ENCODE measurements at places on chromosomes 16 and 17. TPM values are rescaled to one million over a fixed set of nuclear protein-coding genes. Genes with fewer than 3 reads are reported as not detected.

DNA sequence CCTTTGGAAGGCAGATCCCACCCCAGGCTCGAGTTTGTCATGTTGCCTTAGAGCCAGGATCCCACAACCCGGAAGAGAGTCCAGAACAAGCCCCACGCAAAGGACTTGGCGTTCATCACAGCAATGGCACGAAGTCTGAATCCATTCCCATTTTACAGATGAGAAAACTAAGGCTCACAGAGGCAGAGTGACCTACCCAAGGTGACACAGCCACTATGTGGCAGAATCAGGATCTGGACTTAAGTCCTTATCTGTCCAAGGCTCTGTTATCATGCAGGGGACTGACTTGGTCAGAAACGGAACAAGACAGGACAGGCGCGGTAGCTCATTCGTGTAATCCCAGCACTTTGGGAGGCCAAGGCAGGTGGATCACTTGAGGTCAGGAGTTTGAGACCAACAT lies 86.5 kb downstream of the GSG1L start:
- DNase-seq: no peak
- no peak overlapping the region for H3K27ac ChIP-seq
- peaks cover 50% of the 10 kb centered on the region for H3K27me3 ChIP-seq

DNA sequence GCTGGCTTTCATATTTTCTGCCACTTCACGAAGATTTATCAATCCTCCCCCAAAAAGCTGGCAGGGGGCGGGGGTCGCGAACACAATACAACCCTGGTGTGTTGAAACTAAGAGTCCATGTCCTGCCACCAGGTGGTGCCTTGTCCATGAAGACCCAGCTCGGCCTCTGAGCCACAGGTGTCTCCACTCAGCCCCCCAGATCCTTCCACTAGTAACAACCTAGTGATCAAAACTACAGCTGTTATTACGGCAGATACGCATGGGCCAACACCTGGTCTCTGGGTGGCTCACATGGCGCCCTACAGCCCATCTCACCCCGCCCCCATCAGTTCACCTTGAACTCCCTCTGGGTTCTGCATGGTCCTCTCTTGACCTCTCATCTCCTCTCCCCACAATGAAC lies 27.7 kb downstream of the USP7 start:
- H3K27ac ChIP-seq: peak overlapping the region; percentile 28
- no peak overlapping the region for H3K4me3 ChIP-seq
- peaks cover 39% of the 10 kb centered on the region for H3K4me1 ChIP-seq
- H3K36me3 ChIP-seq: no peaks in the 10 kb centered on the region

DNA sequence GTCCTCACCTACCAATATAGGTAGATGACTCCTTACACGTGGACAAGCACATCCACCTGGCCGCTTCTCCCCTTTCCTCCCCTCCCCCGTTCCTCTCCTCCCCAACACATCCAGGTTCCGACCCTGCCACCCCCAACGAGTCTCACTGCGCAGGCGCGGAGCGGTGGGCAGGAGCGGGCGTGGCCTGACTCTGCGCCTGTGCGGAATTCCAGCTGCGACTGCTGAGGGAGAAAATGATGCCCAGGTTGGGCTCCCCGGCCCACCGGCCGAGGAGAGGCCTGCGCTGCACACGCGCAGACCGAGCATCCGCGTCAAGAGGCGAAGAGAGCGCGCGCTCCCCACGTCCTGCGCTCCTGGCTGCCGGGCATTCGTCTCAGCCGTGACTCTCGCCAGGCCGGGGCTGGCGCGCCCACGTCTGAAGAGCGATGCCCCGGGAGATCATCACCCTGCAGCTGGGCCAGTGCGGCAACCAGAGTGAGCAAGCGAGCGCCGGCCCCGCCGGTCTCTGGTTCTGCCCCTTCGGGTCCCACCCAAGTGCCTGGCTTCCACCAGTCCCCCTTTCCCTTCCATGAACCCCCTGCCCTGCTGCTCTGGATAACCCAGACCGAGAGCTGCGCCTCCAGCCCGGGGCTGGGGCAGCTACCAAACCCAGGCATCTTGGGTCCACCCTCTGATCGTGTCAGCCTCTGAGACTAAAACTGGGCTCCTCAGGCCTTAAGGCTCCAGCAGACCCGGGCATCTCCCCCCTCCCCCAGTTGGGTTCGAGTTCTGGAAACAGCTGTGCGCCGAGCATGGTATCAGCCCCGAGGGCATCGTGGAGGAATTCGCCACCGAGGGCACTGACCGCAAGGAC lies at the start of gene TUBG2:
Gene TUBG2 (plus strand): TSS at position 206 of the 853 bp plus-strand sequence. CDS start 220 bp downstream, at position 426.
- peaks cover 2% of the 10 kb centered on the region for H3K36me3 ChIP-seq
- H3K27me3 ChIP-seq: no peaks in the 10 kb centered on the region
- peak; percentile 94 for DNase-seq
- peak within 1 kb of the TSS; percentile 89 for H3K4me3 ChIP-seq
- peaks cover 23% of the 10 kb centered on the region for H3K4me1 ChIP-seq

- no peak overlapping the region for H3K4me3 ChIP-seq
- no peak overlapping the region for H3K27ac ChIP-seq
- DNase-seq: peak; percentile 42
- peaks cover 7% of the 10 kb centered on the region for H3K36me3 ChIP-seq
These were observed 423 bp upstream of the ASGR2 start for GRCh38 chr17:7114875-7115614.

GRCh38 chr17:1467898-1468492 lies 12.0 kb upstream of the CRK start:
- peaks cover 38% of the 10 kb centered on the region for H3K36me3 ChIP-seq
- H3K4me1 ChIP-seq: peaks cover 11% of the 10 kb centered on the region
- H3K27me3 ChIP-seq: no peaks in the 10 kb centered on the region
- no peak for DNase-seq
- no peak overlapping the region for H3K27ac ChIP-seq

DNA sequence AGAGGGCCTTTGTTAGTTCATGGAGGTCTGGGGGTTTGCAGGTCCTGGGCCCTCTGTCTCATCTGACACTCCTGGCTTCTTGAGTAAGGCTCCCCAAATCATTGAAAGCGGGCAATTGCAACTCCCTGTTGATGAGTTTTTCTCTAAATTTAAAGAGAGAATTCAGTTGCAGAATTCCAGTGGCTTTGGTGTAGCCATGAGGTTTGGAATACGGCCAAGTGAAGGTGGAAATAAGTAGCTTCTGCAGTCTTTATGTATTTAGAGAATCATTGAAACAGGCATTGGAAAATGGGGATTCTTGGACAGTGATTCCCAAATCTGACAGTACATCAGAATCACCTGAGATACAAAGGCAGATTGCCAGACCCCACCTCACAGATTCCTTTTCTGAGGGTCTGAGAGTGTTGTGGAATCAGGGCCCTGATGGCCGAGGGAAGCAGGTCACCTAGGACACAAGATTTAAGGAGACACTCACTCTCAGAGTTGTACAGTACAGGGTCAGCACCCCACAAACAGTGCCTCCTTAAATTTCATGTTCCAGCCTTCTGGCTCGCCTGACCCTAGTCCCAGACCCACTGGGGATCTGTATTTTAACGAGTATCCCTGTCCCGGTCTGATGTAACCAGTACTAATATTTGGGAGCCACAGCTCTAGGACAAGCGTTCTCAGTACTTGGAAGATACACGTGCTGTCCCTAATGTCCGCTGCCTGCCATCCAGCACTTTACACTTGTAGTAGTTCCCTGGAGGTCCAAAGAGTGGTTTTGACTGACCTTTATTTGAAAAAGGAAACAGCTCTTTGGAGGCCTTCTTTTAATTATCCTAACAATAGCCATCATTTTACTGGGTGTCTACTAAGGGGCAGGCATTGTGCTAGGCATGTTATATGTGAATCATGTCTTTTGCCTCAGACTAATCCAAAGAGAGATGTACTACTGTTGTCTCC lies 37.8 kb downstream of the YPEL2 start:
- H3K27me3 ChIP-seq: no peaks in the 10 kb centered on the region
- H3K4me3 ChIP-seq: no peak overlapping the region
- peaks cover 94% of the 10 kb centered on the region for H3K4me1 ChIP-seq
- peak overlapping the region; percentile 97 for H3K27ac ChIP-seq

- no peak for DNase-seq
- H3K36me3 ChIP-seq: peaks cover 31% of the 10 kb centered on the region
- peaks cover 36% of the 10 kb centered on the region for H3K4me1 ChIP-seq
- H3K27me3 ChIP-seq: no peaks in the 10 kb centered on the region
- peak overlapping the region; percentile 28 for H3K27ac ChIP-seq
- no peak overlapping the region for H3K4me3 ChIP-seq
These were observed 33.4 kb downstream of the ZZEF1 start for GRCh38 chr17:4109449-4109848.

DNA sequence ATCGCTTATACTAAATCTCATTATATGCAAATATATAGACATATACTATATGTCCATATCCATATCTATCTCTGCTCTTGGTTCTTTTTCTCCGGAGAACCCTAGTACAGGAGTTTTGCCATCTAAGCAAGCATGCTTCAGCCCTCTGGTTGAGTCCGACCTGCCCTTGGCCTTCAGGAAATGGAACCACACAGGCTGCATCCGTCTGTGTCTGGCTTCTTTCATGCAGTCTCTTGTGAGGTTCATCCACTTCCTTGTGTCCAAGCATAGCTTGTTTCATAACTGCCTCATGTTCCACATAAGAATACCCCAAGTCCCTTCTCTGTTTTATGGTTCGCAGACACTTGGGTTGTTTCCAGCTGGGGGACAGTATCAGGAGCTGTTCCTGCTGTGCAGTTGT lies 16.8 kb downstream of the SNX20 start:
- no peak for DNase-seq
- no peaks in the 10 kb centered on the region for H3K27me3 ChIP-seq

- H3K27ac ChIP-seq: peak overlapping the region; percentile 58
- no peak overlapping the region for H3K4me3 ChIP-seq
- H3K36me3 ChIP-seq: peaks cover 28% of the 10 kb centered on the region
- H3K4me1 ChIP-seq: peaks cover 29% of the 10 kb centered on the region
- no peak for DNase-seq
These were observed 74.5 kb downstream of the MYH10 start for GRCh38 chr17:8556074-8556473.

GRCh38 chr17:81163703-81164370 lies 1.5 kb upstream of the PVALEF start:
- H3K27ac ChIP-seq: no peak overlapping the region
- DNase-seq: peak; percentile 87
- H3K4me1 ChIP-seq: no peaks in the 10 kb centered on the region
- peaks cover 3% of the 10 kb centered on the region for H3K27me3 ChIP-seq
- H3K36me3 ChIP-seq: no peaks in the 10 kb centered on the region

DNA sequence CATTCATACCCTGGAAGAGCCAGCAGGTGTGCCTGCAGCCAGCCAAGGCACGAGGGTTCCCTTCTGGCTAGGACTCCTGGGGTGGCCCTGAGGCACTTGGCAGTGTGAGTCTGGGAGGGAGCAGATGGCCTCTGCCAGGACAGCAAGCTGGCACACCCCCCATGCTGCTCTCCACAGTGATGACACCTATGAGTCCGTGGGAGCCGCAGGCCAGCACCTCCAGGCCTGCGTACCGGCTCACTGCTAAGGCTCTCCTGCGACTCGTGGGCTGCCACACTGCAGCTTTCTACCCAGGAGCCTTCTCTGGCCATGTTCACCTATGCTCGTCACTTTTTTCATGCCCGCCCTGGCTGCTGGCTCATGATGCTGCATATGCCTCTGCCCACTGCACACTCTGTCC lies 68.1 kb downstream of the NDEL1 start:
- H3K27ac ChIP-seq: peak overlapping the region; percentile 38
- H3K4me3 ChIP-seq: no peak overlapping the region
- H3K4me1 ChIP-seq: peaks cover 8% of the 10 kb centered on the region
- no peak for DNase-seq
- no peaks in the 10 kb centered on the region for H3K27me3 ChIP-seq

DNA sequence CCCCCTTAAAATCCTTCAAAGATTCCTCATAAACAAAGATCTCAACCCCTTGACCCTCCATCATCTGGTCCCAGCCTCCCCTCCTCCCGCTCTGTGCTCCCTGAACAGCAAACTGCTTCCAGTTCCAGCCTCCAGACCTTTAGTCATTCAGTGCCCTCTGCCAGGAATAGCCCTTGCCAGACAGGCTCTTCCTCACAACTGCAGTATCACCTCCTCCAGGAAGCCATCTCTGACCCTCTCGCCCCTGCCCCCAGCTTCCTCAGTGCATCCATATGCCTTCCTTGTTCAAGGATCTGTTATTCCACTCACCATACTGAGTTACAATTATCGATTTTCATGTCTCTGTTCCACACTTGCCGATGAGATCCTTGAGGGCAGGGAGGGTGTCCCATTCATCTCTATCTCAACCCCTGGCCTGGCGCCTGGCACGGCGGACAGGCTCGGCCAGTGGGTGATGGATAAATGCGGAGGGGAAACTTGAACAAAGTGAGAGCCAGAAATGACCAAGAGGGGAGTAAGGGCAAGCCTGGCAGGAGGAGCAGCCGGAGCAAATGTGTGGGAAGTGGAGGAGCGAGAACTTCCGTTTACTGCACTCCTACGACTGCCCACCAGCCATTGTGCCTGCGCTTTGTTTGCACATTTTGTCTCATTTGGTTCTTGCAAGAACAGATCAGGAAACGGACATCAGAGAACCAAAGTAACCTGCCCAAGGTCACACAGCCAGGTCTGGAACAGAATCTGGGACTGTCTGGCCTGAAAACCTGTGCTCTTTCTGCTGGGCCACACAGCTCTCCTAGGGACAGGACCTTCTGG lies 2.0 kb upstream of the NXPH3 start:
- no peaks in the 10 kb centered on the region for H3K36me3 ChIP-seq
- no peak overlapping the region for H3K4me3 ChIP-seq
- H3K27me3 ChIP-seq: peaks cover 7% of the 10 kb centered on the region
- no peak for DNase-seq
- H3K4me1 ChIP-seq: peaks cover 11% of the 10 kb centered on the region
- H3K27ac ChIP-seq: no peak overlapping the region

DNA sequence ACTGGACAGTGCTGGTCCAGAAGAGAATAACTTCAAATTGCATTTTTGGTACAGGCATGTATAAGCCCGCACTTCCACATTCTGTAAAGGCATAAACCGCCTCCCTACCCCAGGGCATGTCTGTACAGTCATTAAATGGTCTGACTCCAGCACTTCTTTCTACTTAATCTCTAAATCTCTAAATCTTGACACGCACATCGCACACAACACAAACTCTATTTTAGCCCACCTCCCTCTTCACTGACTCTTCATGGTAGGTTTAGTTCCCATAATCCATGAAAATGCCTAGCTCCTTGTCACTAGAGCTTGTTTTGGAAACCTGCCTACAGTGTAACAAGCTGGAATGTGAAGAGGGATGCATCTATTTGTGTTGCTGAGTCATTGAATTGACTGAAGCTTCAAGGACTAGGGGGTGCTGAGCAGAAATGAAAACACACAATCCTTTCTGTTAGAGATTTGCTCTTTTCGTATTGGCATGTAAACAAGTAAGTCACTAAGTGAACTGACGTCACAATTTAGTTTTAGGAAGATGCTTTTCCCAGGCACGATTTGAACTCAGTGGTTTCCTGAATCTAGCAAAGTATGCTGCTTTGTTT lies 1.6 kb upstream of the DUSP14 start:
- H3K4me3 ChIP-seq: peak overlapping the region; percentile 83
- H3K27me3 ChIP-seq: no peaks in the 10 kb centered on the region
- no peak for DNase-seq
- H3K36me3 ChIP-seq: no peaks in the 10 kb centered on the region

SLC9A5 gene
- 3.4 TPM for total RNA-seq

PLLP gene
- total RNA-seq: 0.02 TPM

TNRC6C gene
- 19.8 TPM for total RNA-seq

C1QTNF8 gene
- total RNA-seq: not detected
